ENCODE measurements at places on chromosomes 3 and 15. TPM values are rescaled to one million over a fixed set of nuclear protein-coding genes. Genes with fewer than 3 reads are reported as not detected.

The SNTN gene
- not detected for total RNA-seq

The CRYBG3 gene
- 16.4 TPM for total RNA-seq

The ADPGK gene
- 39.6 TPM for total RNA-seq

The ZPLD1 gene
- not detected for total RNA-seq

The LTK gene
- not detected for total RNA-seq

The SLC2A2 gene
- not detected for total RNA-seq

The KNG1 gene
- total RNA-seq: not detected

The THAP10 gene
- total RNA-seq: 2.1 TPM

- no peak for DNase-seq
Observed at GRCh38 chr3:76308541-76308940, 523.2 kb upstream of the ZNF717 start.

DNA sequence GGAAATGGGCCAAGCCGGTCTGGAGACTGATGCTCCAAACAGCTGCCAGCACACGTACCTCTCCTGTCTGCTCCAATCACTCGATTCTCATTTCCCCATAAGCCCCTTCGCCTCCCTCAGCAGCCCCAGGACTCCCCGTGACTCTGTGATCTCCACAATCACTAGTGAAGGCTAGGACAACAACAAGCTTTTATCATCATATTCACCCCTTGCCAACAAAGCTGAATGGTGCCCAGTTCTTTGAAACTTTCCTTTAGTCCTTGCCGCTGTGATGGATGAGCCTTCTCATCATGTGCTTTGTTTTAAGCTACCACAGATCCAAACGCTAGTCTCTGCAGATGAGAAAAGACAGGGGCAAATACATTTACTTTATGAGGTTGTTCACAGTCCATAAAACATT lies 242.0 kb downstream of the SV2B start:
- no peak for DNase-seq

- no peak for DNase-seq
Observed at GRCh38 chr3:135084405-135084804, 289.3 kb downstream of the EPHB1 start.

DNA sequence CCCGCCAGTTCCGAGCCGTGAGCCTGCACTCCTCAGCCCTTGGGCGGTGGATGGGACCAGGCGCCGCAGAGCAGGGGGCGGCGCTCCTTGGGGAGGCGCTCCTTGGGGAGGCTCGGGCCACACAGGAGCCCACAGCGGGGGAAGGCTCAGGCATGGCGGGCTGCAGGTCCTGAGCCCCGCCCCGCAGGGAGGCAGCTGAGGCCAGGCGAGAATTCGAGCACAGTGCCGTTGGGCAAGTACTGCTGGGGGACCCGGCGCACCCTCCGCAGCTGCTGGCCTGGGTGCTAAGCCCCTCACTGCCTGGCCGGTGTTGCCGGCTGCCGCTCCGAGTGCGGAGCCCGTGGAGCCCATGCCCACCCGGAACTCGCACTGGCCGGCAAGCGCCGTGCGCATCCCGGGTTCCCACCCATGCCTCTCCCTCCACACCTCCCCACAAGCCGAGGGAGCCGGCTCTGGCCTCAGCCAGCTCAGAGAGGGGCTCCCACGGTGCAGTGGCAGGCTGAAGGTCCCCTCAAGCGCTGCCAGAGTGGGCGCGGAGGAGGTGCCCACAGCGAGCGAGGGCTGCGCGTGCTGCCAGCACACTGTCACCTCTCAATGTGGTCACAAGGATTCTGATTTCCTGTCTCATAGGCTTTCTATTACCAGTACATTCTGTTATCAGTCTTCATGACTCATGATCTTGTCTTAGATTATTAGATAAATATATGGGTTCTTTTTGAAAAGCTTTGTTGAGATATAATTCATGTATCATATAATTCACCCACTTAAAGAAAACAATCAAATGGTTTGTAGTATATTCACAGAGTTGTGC lies 44.0 kb upstream of the LRIG1 start:
- no peak for DNase-seq

DNA sequence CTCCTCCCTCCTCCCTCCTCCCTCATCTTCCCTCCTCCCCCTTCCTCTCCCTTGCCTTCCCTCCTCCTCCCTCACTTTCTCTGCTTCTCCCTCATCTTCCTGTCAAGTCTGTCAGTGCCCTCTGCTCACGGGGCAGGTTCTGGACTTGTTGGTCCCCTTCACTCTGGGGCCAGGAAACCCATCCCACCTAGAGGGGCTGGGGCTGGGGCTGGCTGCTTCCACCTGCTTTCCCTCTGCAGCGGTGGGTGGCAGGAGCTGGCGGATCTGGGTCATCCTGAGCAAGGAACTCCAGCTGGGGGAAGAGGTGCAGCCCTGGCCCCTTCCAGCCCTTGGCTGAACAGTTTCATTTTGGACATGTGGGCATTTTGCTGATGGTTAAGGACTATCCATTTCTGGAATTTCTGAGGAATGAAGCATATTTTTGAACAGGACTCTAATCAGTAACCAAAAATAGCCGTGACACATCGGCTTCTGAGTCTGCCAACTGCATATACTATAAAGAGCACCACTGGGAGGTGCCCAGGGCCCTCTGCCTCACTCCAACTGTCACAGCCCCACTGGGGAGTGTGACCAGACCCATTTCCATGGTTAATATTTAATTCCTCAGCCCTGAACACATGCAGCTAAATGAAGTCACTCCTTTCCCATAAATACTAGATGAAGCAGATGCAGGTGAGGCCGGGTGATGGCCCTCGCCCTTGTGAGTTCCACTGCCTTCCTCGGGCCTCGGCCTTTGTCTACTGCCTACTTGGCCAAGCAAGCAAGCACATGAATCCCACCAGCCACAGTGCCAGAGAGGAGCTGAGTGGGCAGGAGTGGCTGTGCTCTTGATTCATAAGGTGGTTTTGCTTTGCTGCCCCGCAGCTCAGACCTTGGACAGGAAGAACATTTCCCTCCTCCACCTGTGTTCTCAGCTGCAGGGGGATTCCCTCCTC lies 39.8 kb downstream of the CHDH start:
- no peak for DNase-seq

DNA sequence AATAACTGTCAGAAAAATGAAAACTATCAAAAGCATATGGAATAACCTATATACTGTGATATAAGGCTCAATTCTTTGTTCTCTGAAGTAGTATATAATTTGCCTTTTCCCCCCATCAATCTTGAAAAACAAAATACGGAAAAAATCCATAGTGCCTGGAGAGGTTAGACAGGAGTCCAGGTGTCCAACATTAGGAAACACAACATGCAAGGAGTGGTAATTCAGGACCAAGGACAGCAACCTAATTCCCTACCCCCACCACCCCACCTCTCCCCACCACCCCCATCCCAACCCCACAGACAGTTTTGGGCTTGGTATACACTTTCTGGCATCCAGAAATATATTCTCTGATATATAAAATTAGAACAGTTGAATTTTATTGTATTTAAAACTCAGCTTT lies 55.1 kb upstream of the SLC25A26 start:
- no peak for DNase-seq

DNA sequence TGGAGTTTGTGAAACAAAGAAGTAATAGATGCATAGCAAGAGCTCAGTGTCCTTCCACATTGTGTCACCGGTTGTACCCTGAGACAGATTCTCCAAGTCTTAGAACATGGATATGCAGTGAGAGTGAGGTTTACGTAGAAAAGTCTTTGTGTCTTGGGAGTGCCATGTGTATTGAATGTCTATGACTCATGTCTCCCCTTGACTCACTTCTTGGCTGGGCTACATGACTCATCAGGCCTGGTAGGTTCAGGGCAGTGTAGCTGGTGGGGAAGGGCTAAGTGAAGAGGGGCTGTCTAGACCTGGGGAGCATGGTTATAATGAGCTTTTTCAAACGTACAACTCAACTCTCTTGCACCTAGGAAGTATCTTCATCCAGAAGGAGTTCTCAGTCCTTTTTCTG lies 167.4 kb downstream of the GAP43 start:
- DNase-seq: no peak

DNA sequence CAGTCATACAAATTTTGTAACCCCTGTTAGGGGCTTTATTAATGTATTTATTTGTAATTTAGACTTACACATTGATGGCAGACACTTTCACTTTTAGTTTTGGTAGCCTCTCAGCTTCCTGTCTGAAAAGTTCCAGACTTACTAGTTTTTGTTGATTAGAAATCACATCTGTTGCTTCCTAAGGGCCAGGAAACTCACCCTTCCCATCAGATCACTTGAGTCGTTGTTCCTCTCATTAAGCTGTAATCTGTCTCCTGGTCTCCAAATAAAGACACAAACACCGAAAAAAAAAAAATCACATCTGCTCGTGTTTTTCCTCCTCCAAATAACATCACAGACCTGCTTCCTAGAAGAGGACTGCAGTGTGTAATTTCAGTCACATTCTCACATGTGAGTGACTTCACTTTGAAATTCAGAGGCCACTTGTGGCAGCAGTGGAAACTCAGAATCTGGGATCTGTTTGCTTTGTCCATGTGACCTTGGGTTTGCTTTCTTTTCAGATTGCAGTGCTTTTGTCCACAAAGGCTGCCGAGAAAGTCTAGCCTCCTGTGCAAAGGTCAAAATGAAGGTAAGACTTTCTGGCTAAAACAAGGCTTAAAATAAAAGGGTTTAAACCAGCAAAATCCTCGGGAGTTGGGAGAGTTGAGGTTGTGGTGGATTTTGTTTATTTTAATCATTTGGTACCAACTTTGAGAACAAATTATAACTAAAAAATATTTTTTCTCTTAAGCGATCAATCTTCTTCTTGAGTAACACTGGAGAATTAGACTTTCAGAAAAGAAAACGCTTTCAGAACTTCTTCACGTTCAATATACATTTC lies 87.0 kb downstream of the KLHL25 start:
- no peak for DNase-seq

- DNase-seq: no peak
Observed at GRCh38 chr3:15339786-15340215, 7.4 kb upstream of the SH3BP5 start.

- DNase-seq: no peak
Observed at GRCh38 chr3:128342701-128343180, 123.9 kb downstream of the DNAJB8 start.

- no peak for DNase-seq
Observed at GRCh38 chr3:35782355-35782754, 143.0 kb downstream of the ARPP21 start.

DNA sequence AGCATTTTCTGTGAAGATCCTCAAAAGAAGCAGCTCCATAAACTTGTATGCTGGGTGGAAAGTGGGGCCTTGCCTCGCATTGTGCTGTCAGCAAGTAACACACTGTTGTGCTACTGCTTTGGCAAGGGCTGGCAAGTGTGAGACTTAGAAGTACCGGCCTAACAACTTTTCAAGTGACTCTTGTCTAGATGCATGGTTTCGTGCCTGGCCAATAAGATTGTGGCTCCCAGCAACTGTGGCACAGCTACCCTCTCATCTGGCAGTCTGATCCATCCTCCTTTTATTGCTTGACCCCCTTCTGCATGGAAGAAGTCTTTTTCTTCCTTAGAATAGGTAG lies 79.4 kb upstream of the VEPH1 start:
- no peak for DNase-seq

- DNase-seq: no peak
Observed at GRCh38 chr15:59437817-59438624, at the start of gene FAM81A. TSS of gene FAM81A (plus strand) at chr15:59438186. CDS start at chr15:59458627, 20,441 bp downstream.

DNA sequence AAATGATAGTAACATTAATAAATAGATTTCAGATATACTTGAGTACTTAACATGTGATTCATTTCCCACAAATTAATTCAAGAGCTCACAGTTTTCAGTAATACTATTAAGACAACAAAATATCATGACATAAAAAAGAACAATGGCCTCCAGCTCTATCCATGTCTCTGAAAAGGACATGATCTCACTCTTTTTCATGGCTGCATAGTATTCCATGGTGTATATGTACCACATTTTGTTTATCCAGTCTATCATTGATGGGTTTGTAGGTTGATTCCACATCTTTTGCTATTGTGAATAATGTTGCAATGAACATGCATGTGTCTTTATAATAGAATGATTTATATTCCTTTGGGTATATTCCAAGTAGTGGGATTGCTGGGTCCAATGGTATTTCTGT lies 1012.8 kb upstream of the ALCAM start:
- no peak for DNase-seq
